ENCODE measurements at places on chromosomes 4 and X.

DNA sequence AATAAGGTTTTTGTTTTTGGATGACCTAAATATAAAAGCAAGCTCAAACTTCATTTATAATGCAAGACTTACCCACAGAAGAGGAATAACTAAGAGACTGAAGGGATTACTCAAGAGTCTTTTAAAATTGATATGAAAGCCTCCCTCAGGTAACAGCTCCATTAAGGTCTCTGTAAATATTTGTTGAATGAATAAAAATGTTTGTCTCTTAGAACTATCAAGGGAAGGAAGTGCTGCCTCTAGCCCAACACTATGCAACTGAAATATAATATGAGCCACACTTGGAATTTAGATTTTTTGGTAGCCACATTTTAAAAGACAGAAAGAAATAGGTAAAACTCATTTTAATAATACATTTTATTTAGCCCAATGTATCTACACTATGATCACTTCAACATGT lies 127.8 kb downstream of the SH3RF1 start:
- no peak for DNase-seq

- no peak for DNase-seq
Observed at GRCh38 chrX:109186939-109187338, 294.9 kb downstream of the GUCY2F start.

DNA sequence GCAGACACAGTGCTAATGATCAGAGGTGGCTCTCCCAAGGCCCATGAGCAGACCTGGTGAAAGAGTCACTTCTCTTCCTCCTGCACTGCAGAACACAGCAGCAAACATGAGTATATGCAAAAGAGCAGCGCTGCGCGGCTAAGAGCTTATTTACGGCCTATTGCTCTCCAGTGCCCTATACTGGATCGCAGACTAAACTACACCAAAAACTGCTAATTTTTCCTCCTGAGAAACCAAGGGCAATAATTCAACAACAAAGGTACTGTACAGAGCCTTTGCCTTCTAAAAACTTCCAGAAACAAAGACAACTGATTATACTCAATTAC lies 702.5 kb downstream of the ARAP2 start:
- DNase-seq, result no peak

GRCh38 chrX:10615931-10616774 lies 4.2 kb downstream of the MID1 start:
- DNase-seq, result no peak
